ENCODE measurements at places on chromosomes 3 and 15.
A peak's percentile ranks its signal among the peaks of the same experiment; 100 is the strongest.

- no peak for DNase-seq
Measured at GRCh38 chr3:185716436-185717108, 108.3 kb downstream of the IGF2BP2 start.

- peak; percentile 32 for DNase-seq
Measured at GRCh38 chr15:82810061-82810889, 847 bp downstream of the WHAMM start.

DNA sequence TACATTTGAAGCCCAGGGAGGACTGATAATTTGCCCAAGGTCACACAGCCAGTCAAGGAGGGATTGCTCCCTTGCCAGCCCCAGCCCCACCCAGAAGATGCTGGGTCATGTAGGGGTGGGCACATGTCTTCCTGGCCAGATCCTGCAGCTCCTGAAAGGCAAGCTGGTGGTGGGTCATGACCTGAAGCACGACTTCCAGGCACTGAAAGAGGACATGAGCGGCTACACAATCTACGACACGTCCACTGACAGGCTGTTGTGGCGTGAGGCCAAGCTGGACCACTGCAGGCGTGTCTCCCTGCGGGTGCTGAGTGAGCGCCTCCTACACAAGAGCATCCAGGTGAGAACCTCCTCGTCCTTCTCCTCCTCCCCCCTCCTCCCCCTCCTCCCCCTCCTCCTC lies 13.2 kb downstream of the ISG20 start:
- no peak for DNase-seq

DNA sequence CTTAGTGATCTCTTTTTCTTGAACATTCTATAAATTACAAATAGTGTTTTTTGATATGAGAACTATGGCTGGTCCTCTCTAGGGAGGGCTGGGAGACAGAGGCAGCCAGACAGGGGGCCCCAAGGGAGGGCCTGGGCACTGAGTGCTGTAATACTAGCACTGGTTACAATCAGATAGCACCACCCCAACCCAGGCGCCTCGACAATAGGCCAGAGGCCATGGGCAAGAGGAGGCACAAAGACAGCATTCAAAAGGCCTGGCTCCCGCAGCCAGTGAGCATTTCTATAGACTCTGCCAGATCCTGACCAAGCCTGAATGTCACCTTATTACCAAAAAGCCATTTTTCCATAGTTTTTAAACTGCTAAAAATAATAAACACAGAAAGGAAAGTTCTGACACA lies 158.5 kb downstream of the THRB start:
- no peak for DNase-seq

GRCh38 chr3:59262076-59262498 lies 212.3 kb upstream of the CFAP20DC start:
- DNase-seq, result no peak

GRCh38 chr15:86608461-86609205 lies 529.0 kb downstream of the AGBL1 start:
- DNase-seq, result no peak

GRCh38 chr15:78675206-78675605 lies 34.2 kb upstream of the CHRNB4 start:
- no peak for DNase-seq

DNA sequence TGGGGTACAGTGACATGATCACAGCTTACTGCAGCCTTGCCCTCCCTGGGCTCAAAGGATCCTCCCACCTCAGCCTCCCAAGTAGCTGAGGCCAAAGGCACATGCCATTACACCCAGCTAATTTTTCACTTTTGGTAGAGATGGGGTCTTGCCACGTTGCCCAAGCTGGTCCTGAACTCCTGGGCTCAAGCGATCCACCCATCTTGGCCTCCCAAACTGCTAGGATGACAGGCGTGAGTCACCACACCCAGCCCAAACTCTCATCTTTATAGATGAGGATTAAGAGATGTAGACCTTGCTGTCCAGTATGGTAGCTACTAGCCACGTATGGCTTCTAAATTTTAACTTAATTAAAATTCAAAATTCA lies 4.4 kb upstream of the ABHD5 start:
- DNase-seq, result no peak
